ENCODE measurements at places on chromosomes 4 and X.

DNA sequence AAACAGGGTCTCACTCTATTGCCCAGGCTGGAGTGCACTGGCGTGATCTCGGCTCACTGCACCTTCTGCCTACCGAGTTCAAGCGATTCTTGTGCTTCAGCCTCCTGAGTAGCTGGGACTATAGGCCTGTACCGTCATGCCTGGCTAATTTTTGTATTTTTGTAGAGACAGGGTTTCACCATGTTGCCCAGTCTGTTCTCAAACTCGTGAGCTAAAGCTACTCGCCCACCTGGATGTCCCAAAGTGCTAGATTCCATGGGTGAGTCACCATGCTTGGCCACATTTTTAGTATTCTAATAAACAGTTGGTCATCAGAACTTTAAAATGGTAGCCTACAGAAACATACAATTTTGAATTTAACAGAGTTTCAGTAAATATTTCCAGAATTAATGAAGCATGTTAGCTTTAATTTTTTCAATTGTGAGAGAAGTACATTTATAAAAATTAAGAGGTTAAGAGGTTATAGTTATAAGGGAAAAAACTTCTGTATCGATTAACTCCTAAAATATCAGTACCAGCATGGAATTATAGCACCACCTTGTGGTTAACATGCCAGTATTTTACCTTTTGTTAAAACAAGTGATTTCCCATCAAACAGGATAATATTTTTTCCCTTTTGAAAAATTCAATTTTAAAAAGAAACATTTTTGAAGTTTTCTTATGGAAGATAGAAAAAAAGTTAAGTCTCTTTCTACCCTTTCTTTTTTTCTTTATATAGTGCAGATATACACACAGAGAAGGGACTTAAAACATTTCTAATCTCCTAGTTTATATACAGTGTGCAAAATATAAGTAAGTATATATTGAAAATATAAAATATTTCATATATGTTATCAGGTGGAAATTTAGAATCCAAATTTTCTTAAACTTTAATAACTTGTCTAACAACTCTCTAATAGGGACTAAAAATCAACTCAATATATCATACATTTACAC, 35.4 kb downstream of the CEP44 start:
- no peak for DNase-seq

DNA sequence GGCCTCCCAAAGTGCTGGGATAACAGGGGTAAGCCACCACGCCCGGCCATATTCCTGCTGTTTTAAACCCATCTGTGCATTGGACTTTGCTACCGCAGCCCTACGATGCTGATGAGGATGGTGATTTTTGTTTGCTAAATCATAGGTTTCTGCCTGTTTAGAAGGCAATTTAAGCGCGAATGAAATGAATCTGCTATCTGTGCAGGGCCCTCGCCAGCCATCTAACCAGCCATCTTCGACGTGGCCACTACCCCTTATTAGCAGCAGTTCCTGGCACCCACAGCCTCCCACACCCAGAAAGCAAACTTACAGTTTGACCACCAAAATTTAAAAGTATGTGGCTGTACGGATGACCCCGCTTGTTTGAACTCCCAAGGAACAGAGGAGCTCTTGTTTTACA, 178.5 kb downstream of the SHOX start:
- no peak for DNase-seq

DNA sequence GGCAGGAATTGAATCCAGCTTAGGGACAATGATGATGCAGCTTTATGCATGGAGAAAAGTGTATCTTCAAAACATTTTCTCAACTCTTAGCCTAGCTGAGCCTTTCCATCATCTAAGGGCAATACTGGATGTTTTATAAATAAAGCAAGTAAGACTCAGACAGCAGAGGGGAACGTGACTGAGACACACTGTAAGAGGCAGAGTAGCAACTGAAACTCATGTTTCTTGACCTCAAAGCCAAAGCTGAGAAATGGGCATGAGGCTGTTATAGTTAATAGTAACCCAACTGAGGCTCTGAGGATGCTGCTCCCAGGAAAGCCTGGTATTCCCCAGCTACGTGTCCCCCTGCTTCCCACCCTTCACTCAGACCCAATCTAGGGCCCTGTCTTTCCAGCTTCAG, 44.6 kb downstream of the ARHGEF9 start:
- no peak for DNase-seq

- no peak for DNase-seq
Observed at GRCh38 chr4:158599765-158600498, 71.8 kb downstream of the C4orf46 start.

- no peak for DNase-seq
Observed at GRCh38 chr4:47287735-47288134, 175.8 kb downstream of the COMMD8 start.

- no peak for DNase-seq
Observed at GRCh38 chr4:124123721-124124120, 588.8 kb downstream of the ANKRD50 start.

DNA sequence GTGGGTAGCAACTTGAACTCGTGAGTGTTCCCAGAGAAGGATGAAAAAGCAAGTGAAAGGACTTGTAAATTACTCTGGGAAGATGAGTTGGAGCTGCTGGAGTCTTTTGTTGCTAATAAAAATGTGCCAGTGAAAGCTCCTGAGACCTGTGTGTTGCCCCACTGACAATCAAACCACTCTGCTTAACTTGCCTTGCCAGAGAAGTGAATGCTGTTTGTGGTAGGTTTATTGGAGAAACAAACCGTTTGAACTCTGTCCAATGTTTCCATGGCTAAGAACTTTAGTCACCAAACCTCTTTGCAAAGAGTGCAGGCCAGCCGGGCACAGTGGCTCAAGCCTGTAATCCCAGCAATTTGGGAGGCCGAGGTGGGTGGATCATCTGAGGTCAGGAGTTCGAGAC, 586.9 kb downstream of the PCDH7 start:
- DNase-seq = no peak

DNA sequence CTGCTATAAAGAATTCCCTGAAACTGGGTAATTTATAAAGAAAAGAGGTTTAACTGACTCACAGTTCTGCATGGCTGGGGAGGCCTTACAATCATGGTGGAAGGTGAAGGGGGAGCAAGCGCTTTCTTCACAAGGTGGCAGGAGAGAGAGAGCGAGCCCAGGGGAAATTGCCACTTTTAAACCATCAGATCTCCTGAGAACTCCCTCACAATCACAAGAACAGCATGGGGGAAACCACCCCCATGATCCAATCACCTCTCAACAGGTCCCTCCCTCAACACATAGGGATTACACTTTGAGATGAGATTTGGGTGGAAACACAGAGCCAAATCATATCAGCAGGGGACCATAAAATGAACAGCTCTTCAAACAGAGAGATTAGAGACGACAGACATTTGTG, 198.6 kb downstream of the MAGEB5 start:
- DNase-seq = no peak

DNA sequence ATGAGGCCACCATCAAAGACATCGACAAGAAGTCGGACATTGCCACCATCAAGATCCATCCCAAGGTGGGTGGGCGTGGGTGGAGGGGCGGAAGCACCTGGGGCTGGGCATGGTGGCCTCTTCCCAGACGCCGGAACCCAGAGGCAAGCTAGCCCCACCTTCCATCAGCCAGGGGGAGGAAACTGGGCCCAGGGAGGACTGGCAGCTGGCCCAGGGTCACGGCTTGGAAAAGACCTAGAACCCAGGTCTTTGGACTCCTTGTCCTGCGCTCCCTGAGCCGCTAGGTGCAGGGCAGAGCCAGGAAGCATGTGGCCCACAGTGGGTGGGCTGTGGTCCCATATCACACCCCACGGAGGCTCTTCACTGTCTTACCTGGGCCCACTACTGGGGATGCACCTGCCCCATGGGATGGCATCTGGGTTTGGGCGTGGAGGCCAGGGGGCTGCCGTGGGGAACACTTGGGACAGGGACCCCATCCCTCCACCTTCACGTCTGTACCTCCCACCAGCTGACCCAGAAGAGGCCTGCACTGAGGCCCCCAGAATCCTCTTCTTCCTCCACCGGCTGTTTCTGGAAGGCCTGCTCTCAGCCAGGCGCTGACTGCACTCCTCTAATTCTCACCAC, 17.3 kb downstream of the HTRA3 start:
- no peak for DNase-seq

DNA sequence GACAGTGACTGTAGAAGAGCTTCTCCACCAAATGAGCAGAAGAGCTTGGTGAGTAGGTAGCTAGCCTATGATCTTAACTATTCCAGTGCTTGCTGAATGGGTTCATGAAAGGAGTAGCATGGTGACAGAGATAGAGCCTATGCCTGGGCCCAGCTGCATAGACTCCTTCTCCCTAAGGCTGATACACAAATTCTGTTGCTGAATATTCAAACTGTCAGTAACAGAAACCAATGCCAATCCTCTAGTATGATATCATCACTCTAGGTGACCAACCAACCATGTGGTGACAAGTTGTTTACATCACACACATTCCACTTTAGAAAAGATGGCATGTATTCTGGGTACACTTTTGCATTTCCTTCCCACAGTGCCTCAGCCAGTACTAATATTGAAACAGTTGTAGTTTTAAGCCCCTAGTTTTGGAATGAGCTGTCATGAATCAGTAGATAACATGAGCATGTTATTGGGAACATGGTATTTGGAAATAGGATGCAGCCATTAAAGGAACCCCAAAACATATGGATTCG, 103.4 kb upstream of the GRXCR1 start:
- DNase-seq = no peak

DNA sequence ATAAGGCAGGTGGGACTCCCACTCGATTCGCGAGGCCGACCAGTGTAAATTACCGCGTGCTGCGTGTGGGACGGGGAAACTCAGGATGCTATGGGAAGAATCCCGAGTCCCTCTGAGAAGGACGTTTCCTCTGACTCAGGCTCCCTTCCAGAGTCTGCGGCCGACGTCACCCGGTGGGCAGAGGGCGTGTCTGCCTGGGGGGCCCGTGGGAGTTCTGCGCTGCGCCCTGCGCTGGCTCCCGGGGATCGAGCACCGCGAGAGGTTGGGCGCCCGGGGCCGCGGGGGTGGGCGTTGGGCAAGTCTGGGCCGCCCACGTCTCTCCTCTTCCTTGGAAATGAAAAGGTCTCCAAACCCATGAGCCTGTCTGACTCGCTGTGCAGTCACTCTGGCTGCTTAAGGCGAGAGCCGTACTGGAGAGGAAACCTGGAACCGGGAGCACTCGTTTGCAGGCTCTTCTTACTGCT, 568 bp downstream of the NIPAL1 start:
- peak; percentile 25 for DNase-seq

DNA sequence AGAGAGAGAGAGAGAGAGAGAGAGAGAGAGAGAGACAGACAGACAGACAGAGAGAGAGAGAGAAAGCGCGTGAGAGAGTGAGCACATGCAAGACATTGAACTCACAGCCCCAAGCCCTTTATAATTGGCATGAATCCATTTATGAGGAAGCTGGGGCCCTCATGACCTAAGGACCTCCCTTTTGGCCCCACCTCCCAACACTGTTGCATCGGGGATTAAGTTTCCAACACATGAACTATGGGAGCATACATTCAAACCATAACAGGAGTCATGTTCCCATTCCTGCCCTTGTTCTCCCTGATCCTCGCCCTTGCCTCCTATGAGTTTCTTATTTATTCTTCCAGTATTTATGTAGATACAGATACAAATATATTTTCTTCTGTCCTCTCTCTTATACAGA, 269.8 kb upstream of the ARX start:
- DNase-seq = no peak

DNA sequence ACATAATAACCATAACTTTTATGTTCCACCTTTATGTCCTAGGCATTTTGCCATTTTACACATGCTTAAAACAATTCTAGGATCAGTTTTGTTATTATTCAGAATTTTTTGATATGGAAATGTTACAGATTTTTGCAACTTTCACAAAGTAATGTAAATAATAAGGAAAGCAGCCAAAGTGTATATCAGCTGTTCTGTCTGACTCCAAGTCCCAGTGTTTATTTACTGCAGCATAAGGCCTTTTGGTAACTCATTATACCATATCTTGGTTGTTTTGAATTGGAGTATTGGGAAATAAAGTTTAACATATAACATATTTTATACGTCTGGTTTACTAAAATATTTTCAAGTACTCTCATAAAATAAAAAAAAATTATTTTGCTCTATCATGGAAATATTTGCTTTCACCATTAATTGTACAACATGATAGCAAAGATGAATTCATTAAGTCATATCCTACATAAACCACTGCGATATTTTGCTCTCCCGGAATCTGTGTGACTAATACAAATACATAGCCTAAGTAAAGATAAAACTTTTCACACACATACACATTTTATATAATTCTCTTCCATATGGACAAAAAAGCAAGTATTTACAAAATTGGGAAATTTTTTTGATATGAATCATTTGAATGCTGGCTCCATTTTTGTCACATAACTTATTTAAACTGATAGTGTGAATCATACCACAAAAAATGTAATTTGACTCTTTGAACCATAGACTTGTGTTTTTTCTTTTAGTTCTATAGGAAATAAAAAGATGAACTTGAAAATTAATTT, 399.0 kb downstream of the PABPC4L start:
- no peak for DNase-seq

GRCh38 chrX:47831788-47832187, 4.9 kb upstream of the ZNF81 start:
- DNase-seq = peak; percentile 46

DNA sequence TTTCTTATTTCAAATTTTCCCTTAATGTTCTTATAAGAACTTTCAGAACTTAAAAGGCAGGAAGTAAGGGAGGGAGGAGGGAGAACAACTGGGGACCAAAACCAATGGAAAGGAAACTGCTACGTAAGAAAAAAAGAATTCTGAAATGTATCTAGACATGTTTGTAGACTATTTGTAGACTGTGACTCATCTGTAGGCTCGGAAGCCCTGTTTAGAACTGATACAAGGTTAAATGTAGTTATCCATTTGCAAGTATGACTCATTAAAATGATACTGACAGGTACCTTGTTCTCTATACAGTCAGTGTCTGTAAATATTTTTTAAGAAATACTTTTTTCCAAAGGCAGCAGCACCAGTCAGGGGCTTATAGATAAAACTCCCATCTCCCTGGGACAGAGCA, 202.0 kb downstream of the DHX15 start:
- no peak for DNase-seq

GRCh38 chrX:10972706-10973105, 138.4 kb upstream of the HCCS start:
- no peak for DNase-seq

- no peak for DNase-seq
Observed at GRCh38 chr4:102402223-102402622, 56.9 kb upstream of the SLC39A8 start.

- no peak for DNase-seq
Observed at GRCh38 chrX:110394651-110395050, 36.0 kb downstream of the RTL9 start.

- no peak for DNase-seq
Observed at GRCh38 chr4:19425146-19425545, 826.6 kb upstream of the SLIT2 start.

DNA sequence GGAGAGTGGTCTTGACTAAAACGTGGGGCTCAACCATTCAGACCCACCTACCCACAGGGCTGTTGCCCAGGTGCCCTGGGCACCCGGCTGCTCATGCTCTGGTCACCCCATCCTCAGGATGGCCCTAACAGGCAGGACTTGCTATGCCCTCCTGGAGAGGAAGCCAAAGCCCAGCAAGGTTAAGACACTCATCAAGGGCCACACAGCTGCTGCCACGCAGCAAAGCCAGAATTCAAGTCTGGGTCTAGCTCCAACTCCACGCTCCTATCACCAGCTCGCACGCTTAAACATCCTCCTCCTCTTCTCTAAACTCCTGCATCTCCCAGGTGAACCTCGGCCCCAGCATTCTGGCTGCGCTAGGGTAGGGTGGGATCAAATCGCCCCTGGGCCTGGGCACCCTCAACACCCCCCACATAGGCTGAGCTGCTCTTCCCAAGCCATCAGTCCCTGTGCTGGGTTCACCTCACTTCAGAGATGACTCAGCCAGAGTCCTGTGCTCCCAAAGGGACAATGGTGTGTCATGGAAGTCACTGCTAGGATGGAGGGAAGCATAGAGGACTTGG, 54.1 kb downstream of the PPP2R2C start:
- DNase-seq = no peak
